Thoracic aorta (tissue), 2 donors: ENCODE measurements at places on chromosomes 7 and 10. TPM values are rescaled to one million over a fixed set of nuclear protein-coding genes. Genes with fewer than 3 reads are reported as not detected.

GRCh38 chr7:113320419-113320818 is 202.1 kb upstream of the SMIM30 start:
- no peak overlapping the region for H3K4me3 ChIP-seq
- H3K36me3 ChIP-seq: no peaks in the 10 kb centered on the region
- no peaks in the 10 kb centered on the region for H3K4me1 ChIP-seq
- H3K27me3 ChIP-seq: no peaks in the 10 kb centered on the region

- no peak overlapping the region for H3K4me3 ChIP-seq
- H3K27me3 ChIP-seq: no peaks in the 10 kb centered on the region
- no peaks in the 10 kb centered on the region for H3K4me1 ChIP-seq
- no peaks in the 10 kb centered on the region for H3K36me3 ChIP-seq
Measured at GRCh38 chr10:9450801-9451200, 1396.3 kb downstream of the GATA3 start.

DNA sequence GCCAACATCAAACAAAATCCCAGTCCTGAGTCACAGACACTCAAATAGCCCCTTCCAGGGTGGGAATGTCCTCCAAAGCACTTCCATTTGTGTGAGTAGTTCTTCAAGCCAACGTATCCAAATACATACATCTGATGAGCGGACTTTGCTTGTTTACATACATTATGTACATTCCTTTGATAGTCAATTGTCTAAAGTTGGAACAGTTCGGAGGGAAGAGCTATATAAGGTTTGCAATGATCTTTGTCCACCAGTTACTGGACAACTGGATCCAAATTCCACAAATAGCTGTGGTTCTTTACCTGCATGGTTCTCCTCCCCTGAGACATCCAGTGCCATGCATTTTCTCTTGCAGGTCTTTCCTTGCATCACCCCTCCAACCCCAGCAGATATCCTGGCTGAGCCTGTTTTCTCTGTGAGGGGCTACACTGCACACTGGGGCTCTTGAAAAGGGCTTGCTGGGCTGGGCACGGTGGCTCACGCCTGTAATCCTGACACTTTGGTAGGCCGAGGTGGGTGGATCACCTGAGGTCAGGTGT is 4.7 kb upstream of the MGMT start:
- no peak for DNase-seq
- H3K36me3 ChIP-seq: no peaks in the 10 kb centered on the region
- H3K4me1 ChIP-seq: peaks cover 11% of the 10 kb centered on the region
- H3K27ac ChIP-seq: no peak overlapping the region

DNA sequence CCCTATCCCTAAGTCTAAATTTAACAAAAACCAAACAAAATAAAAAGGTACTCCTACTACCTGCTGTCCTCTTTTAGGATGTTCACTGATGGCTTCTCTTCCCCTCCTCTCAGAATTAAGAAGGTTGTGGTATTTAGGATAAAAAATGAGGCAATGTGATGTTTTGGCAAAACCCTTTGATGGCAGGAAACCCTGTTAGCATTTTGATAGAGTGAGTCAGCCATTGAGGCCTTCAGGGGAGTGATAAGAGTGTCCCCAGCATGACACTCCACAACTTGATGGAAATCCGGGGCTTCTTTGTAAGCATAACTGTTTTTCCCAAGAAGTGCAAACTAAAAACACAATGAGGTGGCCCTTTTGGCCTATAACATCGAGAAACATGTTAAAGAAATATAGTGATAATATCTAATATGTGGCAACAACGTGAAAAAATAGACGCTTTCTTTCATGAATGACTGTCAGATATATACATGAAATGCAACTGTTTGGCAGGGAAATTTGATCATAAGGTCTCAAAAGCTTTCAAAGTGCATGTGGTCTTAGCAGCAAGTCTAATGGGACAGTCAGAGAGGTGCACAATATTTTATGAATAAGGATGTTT is 55.0 kb downstream of the PRTFDC1 start:
- H3K4me3 ChIP-seq: no peak overlapping the region
- no peak for DNase-seq
- no peak overlapping the region for H3K27ac ChIP-seq
- no peaks in the 10 kb centered on the region for H3K27me3 ChIP-seq
- H3K36me3 ChIP-seq: no peaks in the 10 kb centered on the region
- H3K4me1 ChIP-seq: peaks cover 26% of the 10 kb centered on the region

GRCh38 chr10:3902809-3903410 is 117.9 kb upstream of the KLF6 start:
- no peaks in the 10 kb centered on the region for H3K27me3 ChIP-seq
- no peak for DNase-seq

GRCh38 chr7:149489391-149490024 is 8.1 kb downstream of the ZNF746 start:
- H3K27ac ChIP-seq: no peak overlapping the region
- no peaks in the 10 kb centered on the region for H3K27me3 ChIP-seq
- H3K4me3 ChIP-seq: no peak overlapping the region
- peaks cover 69% of the 10 kb centered on the region for H3K36me3 ChIP-seq

DNA sequence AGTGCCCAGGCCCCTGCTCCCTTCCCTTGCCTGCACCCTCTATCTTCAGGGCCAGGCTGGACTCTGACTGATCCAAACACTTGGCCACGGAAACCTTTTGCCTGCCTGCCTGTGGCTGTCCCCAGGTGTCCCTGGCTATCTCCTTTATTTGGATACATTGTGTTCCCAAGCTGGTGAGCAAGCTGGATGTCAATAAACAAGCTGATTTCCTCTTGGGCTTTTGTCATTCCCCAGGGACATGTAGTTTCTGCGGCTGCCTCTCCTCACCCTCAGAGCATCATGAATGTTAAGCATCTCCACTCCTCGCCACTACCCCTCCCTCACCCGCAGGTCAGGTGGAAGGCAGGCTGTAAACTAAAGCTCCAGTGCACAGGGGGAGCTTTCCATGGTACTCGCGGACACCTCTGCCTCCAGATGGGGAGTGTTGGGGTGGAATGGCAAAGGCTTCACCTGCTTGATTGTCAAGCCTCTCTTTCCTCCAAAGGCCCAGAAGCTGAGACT is 6.9 kb downstream of the GHRHR start:
- no peak for DNase-seq
- H3K27ac ChIP-seq: no peak overlapping the region
- H3K36me3 ChIP-seq: no peaks in the 10 kb centered on the region

GRCh38 chr10:60277656-60278055 is 112.0 kb downstream of the ANK3 start:
- no peak for DNase-seq
- no peaks in the 10 kb centered on the region for H3K27me3 ChIP-seq
- H3K4me1 ChIP-seq: no peaks in the 10 kb centered on the region

DNA sequence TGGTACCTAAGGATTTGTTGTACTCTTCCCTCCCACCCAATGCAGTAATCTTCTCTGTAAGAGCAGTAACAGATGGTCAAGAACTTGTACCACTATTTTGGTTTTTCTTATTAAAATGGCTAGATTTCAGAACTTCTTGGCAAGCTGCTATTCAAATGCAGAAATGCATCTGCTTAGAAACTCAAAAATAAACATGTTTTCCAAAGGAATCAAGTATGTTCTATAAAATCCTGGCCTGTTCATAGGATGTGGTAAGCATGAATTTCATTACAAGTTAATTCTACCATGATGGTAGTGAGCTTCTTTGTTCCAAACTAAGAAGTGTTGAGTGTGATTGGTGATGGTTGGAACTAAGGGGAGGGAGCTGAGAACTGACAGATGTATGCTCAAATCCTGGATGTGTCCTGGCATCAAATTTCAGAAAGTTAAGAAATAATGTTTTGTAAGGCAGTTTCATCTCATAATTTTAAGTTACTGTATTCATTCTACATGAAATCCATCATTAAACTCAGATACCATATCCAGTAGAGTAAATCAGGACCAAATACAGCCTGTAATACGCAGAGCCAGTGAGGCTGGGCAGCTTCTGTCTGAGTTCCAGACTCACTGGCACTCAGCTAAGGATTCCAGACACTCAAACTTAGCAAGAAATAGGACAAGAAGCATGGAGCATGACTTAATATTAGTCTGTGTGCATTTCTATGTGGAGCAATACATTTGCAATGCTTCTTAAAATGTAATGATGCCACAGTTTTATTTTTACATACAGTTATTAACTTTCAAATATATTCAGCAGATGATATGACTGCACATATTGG is 119.6 kb downstream of the TES start:
- H3K4me3 ChIP-seq: no peak overlapping the region
- peak overlapping the region; percentile 74 for H3K27ac ChIP-seq
- no peak for DNase-seq
- H3K36me3 ChIP-seq: no peaks in the 10 kb centered on the region
- H3K4me1 ChIP-seq: peaks cover 51% of the 10 kb centered on the region
- no peaks in the 10 kb centered on the region for H3K27me3 ChIP-seq

- H3K27me3 ChIP-seq: no peaks in the 10 kb centered on the region
- H3K27ac ChIP-seq: no peak overlapping the region
- H3K4me3 ChIP-seq: no peak overlapping the region
- no peaks in the 10 kb centered on the region for H3K36me3 ChIP-seq
Measured at GRCh38 chr10:46247808-46248569, 38.8 kb upstream of the ANTXRL start.

- H3K36me3 ChIP-seq: no peaks in the 10 kb centered on the region
- no peaks in the 10 kb centered on the region for H3K27me3 ChIP-seq
- H3K27ac ChIP-seq: no peak overlapping the region
- no peak overlapping the region for H3K4me3 ChIP-seq
- DNase-seq: no peak
Measured at GRCh38 chr10:83965473-83965872, 173.8 kb upstream of the GHITM start.

DNA sequence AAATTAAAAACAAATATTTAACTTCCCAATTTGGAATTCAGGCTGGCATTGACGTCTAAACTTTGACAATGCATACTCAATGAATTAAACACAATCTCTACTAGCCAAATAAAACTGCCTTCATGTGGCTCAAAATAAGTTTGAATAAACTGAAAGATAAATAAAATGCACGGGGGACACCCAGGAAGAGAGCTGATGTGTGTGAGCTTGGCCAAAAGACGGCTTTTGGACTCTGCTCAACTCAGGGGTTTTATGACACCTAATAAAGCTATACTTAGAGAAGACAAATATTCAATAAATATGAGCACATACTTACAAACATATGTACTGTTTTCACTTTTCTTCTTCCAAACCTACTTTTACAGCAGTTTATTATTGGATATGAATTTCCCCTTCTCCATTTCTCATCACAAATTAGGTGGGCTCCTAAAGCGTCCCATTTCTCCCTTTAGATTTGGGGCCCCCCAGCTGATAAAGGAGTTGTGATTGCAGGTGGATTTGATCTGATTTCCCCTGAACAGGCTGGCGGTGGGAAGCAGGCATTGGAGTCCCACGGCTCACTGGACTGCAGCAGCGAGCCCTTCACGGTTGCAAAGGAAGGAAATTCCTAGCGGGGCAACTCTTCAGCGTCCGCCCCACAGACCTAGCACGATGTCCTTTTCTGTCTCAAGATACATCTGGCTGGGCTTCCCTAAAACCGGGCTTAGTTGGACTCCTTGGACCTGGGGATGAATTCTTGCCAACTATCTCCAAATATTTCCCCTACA is 79.6 kb downstream of the INSIG1 start:
- H3K27ac ChIP-seq: no peak overlapping the region
- peaks cover 61% of the 10 kb centered on the region for H3K4me1 ChIP-seq
- H3K36me3 ChIP-seq: no peaks in the 10 kb centered on the region
- no peak for DNase-seq

DNA sequence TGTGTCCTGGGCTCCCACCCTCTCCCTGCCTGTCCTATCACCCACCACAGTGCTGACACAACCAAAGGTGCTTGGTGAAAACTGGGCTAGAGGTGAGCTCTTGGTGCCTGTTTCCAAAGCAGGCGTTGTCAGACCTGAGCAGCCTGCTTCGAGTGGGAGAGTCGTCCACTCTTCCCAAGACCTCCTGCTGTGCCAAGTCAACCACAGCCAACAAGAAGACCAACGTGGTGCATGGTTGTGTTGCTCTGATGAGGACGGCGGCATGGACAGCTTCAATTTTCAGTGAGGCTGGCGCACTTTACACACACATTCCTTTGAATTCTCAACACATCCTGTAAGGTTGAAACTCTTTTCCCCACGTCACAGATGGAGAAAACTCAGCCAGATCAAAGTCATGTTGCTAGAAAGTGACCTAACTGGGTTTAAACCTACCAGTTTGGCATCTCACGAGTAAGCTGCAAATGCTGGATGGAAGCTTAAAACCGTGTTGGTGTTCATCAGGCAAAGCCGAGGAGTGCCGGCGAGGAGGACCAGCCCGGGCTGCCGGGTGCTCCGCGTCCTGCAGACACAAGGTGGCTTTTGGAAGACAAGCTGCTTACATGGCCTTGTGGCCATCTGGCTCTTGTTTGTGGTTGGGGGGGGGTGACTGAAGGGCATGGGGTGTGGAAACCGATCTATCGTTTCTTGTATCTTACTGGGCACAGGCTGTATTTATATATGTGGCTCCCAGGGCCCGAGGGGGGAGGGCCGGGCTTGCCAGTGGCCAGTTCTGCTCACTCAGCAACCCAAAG is 39.3 kb downstream of the INSIG1 start:
- H3K27me3 ChIP-seq: no peaks in the 10 kb centered on the region
- H3K27ac ChIP-seq: no peak overlapping the region
- H3K36me3 ChIP-seq: no peaks in the 10 kb centered on the region
- H3K4me3 ChIP-seq: no peak overlapping the region
- H3K4me1 ChIP-seq: no peaks in the 10 kb centered on the region

- H3K27ac ChIP-seq: no peak overlapping the region
- H3K4me3 ChIP-seq: no peak overlapping the region
Measured at GRCh38 chr10:12655940-12656339, 306.6 kb downstream of the CAMK1D start.

- H3K4me3 ChIP-seq: no peak overlapping the region
- no peaks in the 10 kb centered on the region for H3K36me3 ChIP-seq
- H3K4me1 ChIP-seq: peaks cover 13% of the 10 kb centered on the region
- H3K27me3 ChIP-seq: no peaks in the 10 kb centered on the region
- no peak for DNase-seq
Measured at GRCh38 chr7:36198854-36199266, 45.8 kb downstream of the EEPD1 start.

- H3K27me3 ChIP-seq: no peaks in the 10 kb centered on the region
- H3K4me3 ChIP-seq: no peak overlapping the region
- no peak overlapping the region for H3K27ac ChIP-seq
- no peaks in the 10 kb centered on the region for H3K4me1 ChIP-seq
Measured at GRCh38 chr10:120048391-120048790, 155.9 kb downstream of the SEC23IP start.

GRCh38 chr10:91206427-91206826 is 14.0 kb upstream of the PCGF5 start:
- H3K36me3 ChIP-seq: no peaks in the 10 kb centered on the region
- H3K27ac ChIP-seq: no peak overlapping the region
- no peaks in the 10 kb centered on the region for H3K27me3 ChIP-seq
- H3K4me1 ChIP-seq: peaks cover 65% of the 10 kb centered on the region
- no peak for DNase-seq
- H3K4me3 ChIP-seq: no peak overlapping the region

Gene ATG9B
- total RNA-seq: not detected

Gene WDFY4
- total RNA-seq: 10.0 TPM

Gene CYP3A7
- not detected for total RNA-seq

Gene SPDYE2
- total RNA-seq: not detected

Gene C7orf33
- not detected for total RNA-seq
